C1 segment of cervical spinal cord (tissue), 14 donors: ENCODE measurements at places on chromosomes 4 and X.

GRCh38 chrX:106608016-106608415 is 3.8 kb upstream of the RADX start:
- no peak for DNase-seq

- no peak for DNase-seq
Observed at GRCh38 chrX:82734140-82734539, 774.0 kb upstream of the POU3F4 start.

DNA sequence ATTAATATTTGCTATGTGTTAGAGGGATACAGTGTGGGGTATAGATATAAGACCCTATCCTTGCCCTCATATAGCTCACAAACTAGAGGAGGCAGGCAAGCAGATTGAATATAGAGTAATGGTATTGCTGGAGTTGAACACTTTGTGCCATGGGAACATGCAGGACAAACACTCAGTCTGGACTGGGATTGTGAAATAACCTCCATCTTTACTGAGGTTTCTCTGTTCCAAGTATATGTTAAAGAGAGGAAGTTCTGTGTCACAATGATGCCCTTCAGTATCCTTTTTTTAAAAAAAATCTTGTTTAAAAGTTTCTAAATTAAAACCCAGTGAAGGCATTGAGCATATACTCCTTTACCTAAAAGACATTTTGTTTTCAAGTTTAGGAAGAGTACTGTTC is 8.7 kb downstream of the FABP2 start:
- DNase-seq: no peak

GRCh38 chr4:26141911-26142638 is 178.7 kb upstream of the RBPJ start:
- DNase-seq: no peak

DNA sequence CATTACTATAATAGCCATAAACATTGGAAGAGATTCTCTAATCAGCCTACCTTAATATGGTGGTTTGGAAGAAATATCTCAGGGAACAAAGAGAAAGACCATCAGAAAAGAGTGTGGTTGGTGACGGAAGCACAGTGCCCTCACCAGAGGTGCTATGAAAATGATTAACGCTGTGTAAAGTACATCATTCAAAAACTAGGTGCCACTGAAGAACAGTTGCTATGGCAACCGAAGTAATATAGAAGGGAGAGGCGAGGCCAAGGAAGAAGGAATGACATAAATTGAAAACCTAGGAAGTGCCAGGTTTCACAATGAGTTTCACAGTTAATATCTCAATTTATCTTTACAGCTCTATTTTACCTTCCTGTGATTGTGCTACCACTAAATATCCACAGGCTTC is 57.0 kb upstream of the ARSJ start:
- DNase-seq: no peak

DNA sequence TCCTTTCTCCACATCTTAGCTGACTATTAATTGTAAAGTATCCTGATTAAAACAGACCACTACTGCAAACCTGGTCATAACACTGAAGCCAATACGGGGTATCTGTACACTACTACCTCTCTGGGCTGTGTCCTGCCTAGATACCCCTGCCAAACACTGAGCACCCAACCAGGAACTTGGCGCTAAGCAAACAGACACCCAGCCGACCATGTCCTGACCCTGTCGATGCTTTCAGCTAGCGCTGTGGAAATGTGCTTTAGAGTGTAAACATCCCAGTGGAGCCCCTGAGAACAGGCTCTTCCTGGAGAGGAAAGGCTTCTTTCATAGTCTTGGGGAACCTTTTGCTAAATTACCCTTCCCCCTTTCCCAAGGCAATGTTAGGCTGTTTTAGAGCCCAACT is 52.9 kb downstream of the CCNG2 start:
- DNase-seq: no peak

GRCh38 chr4:148574502-148574901 is 132.3 kb upstream of the NR3C2 start:
- DNase-seq: no peak

- DNase-seq: no peak
Observed at GRCh38 chr4:43485196-43485595, 592.7 kb downstream of the GRXCR1 start.

- no peak for DNase-seq
Observed at GRCh38 chr4:122963216-122963615, 40.8 kb upstream of the NUDT6 start.

DNA sequence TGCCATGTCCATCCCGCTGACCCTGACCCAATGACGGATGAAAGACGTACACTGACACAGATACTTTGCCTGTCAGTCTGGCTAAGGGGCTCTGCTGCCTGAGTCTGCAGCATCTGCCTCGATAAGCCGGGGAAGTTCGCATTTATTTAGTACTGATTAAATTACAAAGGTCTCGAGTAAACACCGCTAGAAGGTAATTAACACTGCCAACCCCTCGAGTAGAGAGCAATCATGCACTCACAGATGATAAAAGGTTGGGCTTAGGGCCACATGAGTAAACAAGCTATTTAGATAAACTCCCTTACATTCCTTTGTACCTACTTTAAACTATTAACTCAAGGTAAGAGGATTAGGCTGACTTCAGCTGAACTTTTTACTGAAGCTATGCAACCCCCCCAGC is 16.0 kb upstream of the RBMXL3 start:
- DNase-seq: no peak

DNA sequence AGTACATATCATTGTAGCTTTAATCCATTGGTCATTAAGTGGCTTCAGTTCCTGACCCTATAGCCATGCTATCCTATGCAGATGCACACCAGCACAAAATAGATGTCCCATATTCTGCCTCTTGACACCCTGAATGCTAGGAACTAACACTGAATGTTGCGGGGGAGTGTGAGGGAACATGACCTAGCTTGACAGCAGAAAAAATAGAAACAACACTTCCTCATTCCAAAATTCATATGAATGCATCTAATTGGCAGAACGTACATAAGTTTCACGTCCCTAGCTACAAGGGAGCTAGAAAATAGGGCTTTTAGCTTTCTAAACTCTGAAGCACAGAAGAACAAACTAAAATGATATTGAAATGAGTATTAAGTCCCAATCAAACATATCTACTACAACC is 14.4 kb upstream of the DCAF8L1 start:
- DNase-seq: no peak

GRCh38 chr4:156781852-156782251 is 189.7 kb downstream of the PDGFC start:
- no peak for DNase-seq

DNA sequence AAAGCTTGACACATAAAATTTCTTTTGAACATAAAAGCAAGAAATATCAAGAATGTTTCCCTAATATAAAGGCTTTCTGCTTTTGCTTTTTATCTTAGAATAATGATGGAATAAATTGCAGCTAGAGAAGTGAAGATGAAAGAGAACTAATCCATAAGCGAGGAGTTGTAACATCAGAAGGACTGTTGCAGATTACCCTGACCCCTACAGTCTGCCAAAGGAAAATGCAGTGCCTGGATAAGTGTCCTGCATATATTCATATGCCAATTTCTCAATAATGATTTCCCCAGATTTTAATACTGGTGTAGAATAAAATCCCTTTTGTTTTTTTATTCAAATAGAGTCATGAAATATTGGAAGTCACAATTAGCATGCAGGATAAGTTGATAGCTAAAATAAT is 115.9 kb downstream of the MAGEC2 start:
- no peak for DNase-seq

- DNase-seq: no peak
Observed at GRCh38 chrX:144297221-144297620, 413.4 kb downstream of the UBE2NL start.

DNA sequence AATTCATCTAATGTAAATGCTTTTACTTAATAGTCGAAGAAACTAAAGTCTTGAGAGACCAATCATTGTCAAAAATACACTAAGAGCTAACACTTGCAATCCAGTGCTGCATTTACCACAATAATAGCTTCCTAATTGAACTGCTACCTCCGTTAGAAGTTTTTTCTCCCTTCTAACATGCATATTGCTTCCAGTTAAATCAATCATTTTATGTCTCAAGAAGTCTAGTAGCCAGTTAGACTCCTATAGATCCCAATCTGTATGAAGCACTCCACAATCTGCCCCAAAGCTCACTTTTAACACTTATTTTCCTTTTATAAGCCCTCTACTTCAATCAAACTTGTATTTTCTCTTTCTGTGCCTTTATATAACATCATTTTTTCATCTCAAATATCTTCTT is 41.4 kb upstream of the GRID2 start:
- DNase-seq: no peak

DNA sequence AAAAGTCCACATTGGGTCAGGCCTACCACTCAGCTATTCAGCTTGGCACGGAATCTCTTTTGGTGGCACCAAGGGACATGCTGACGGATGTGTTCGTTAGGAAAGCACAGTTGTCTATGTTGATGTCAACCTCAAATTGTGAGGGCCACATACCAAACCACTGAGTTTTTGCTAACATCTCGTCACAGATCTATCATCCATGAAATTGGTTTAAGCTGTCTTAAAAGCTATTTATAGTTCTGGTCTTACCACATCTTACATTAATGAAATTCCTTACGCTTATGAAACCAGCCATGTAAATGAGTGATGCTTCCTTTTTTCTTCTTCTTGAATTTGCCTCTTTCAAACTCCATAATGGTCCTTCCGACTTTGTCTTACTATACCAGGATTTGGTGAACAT is 101.5 kb downstream of the MGST2 start:
- DNase-seq: no peak

DNA sequence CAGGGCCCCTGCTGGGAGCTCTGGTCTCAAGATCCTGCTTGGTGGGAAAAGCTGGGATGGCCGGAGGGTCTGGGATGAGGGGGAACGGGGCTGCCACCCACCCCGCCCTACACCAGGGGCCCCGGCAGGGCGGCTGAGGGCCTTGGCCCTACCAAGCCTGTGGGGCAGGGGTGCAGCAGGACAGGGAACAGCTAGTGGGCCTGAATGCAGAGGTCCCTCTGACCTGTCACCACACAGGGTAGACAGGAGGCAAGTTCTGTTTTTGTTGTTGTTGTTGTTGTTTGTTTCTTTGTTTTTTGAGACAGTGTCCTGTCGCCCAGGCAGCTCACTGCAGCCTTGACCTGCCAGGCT is 332 bp upstream of the RENBP start:
- no peak for DNase-seq

- no peak for DNase-seq
Observed at GRCh38 chr4:17497890-17498523, 13.9 kb downstream of the QDPR start.

- no peak for DNase-seq
Observed at GRCh38 chr4:139921429-139922184, 232.4 kb downstream of the MAML3 start.

DNA sequence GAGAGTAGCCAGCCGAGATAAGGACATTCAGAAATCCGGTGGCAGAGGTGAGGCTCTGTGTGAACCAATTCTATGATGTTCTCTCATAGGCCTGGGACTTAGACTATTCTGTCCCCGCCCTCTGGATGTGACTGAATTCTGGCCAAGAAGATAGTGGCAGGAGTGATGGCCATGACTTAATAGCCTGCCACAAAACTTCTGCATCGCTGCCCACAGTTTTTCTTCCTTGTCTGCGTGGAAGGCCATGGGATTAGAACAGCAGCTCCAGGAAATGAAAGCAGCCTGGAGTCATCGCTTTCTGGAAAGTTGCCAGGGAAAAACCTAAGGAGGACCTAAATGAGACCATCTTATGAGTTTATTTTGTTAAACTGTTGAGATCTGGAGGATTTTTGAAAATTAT is 134.7 kb downstream of the F11 start:
- no peak for DNase-seq

DNA sequence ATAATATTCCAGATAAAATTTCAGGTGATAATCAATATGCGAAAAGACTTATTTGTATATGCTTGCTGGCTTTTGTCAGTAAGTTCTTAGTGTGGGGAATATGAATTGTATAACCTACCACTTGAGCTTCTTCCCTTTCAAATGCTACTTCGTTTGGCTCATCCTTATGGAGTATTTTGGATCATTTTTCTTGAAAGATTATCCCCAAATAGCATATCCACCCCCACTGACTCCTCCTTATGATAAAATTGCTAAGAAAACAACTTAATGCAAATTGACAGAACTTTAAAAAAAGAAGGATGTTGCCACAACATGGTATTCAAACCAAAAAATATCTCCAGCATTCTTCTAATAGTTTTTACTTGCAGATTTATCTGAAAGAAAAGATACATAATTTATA is 393.3 kb downstream of the PPP3CA start:
- no peak for DNase-seq

DNA sequence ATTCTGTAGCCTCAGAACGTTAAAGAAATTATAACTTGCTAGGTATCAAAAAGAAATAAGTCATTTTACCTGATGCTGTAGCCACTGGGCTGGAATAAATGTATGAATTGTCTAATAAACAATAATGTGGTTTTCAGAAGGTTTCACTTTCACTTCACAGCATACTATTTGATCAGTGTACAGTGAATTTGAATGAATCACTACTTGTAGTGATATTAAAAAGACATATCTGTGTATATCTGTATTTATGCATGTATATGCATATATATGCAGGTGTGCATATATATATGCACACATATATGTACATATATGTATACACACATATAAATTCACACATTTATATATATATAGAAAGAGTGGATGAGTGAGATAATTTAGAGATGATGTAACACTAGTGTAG is 440.0 kb upstream of the PCDH10 start:
- DNase-seq: no peak

- peak; percentile 6 for DNase-seq
Observed at GRCh38 chr4:70704215-70704930, 16.0 kb downstream of the UTP3 start.

DNA sequence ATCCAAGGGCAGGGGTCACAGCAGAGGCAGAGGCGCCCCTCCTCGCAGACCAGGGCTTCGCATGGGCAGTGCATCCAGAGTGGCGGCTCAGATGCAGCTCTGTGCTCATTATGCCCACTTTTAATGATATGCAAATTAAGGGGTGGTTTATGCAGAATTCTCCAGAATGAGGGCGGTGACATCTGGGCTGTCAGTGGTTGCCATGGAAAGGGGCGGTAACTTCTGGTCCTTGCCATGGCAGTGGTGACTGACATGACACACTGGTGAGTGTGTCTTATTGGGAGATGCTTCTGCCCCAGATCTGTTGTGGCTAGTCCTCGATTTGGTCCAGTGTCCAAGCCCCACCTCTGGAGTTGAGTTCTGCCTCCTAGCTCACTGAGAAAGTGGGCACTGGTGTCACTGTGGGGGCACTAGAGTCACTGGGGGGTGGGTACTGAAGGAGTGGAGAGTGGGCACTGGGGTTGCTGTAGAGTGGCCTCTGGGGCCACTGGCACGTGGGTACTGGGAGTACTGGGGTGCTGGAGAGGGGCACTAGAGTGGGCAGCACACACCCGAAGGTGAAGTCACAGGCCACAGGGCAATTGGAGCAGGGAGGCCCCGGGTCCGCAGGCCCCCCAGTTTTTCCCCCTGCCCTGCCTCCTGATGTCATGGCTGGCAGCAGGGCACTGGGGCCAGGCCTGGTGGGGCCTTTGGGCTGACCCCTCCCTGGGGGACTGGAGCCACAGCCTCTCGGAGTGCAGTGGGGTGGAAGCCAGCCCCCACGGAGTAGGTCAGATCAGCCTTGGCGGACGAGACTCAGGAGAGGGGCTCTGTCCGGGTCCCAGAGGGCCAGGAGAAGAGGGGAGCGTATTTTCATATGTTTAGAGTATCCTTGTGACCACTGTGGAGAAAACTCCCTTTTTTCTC is 98.6 kb upstream of the NKX1-1 start:
- DNase-seq: no peak
